Fibroblast of skin of left biceps (primary cell): ENCODE measurements at places on chromosomes 11 and 22.

DNA sequence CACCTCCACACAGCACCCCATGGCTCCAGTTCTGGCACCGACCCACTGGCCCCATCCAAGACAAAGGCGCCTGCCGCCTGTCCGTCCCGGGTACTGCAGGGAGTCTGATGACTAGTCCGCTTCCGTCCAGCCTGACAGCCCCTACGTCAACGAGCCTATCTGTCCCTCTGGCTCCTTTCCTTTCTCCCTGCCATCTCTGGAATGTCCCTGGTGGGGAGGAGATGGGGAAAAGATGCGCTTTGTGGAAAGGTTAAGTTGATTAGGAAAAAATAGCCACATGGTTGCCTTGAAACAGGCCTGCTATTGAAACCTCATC is 10.4 kb downstream of the PDGFB start:
- DNase-seq = no peak

- no peak for DNase-seq
Measured at GRCh38 chr11:83511646-83512045, 225.5 kb upstream of the CCDC90B start.

DNA sequence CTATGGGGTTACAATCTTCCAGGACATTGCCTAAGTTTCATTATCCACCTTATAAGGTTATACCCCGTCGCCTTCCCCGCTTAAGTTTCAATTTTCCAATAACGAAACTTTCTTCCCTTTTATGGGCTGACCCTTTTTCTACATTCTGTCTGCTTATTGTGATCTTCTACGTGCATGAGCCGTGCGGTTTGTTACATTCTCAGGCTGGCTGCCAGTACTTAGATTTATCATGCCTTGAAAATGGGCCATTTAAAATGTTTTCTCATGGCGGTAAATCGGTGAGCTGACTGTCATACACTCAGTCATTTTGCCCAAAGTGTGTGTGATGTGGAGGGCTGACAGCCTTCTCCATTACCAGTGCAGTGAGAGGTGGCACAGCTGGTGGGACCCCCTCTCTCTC is 23.3 kb downstream of the DGCR6L start:
- DNase-seq = no peak

GRCh38 chr22:42933485-42934091 is 76.5 kb upstream of the ARFGAP3 start:
- DNase-seq = peak; percentile 88

DNA sequence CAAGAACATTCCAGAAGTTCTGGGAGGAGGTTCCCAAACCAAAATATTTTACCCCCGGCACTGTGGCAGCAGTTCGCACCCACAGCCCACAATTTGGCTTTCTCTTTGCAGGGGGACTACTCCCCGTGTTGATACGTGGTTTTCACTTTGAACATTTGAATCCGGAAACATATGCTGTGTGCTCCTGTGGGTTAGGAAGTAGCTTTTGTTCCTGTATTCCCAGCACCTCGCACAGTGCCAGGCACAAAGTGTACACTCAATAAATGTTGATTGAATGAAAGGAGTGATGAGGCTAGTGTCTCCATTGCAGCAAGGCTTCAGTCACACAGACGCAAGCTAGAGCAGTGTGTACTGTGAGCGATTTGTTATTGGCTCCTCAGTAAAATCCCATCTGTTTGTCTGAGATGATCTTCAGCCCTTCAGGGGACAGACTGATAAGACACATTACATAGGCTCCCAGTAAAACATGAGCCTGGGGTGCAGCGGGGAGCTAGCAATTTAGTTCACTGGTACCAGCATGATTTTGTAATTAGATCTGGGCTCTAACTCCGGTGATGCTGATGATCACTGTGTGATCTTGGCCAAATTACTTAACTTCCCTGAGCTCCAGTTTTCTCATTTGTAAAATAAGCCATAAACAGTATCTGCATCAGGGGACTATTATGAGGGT is 2.2 kb downstream of the LAYN start:
- no peak for DNase-seq

DNA sequence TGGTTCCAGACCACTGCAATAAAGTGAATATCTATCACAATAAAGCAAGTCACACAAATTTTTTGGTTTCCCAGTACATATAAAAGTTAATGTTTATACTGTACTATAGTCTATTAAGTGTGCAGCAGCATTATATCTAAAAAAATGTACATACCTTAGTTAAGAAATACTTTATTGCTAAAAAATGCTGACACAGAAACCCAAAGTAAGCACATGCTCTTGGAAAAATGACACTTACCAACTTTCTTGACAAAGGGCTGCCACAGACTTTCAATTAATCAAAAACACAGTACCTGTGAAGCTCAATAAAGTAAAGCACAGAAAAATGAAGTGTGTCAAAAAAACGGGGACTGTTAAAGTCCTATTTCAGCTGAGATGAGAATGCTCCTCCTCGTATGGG is 16.9 kb downstream of the CABIN1 start:
- no peak for DNase-seq

DNA sequence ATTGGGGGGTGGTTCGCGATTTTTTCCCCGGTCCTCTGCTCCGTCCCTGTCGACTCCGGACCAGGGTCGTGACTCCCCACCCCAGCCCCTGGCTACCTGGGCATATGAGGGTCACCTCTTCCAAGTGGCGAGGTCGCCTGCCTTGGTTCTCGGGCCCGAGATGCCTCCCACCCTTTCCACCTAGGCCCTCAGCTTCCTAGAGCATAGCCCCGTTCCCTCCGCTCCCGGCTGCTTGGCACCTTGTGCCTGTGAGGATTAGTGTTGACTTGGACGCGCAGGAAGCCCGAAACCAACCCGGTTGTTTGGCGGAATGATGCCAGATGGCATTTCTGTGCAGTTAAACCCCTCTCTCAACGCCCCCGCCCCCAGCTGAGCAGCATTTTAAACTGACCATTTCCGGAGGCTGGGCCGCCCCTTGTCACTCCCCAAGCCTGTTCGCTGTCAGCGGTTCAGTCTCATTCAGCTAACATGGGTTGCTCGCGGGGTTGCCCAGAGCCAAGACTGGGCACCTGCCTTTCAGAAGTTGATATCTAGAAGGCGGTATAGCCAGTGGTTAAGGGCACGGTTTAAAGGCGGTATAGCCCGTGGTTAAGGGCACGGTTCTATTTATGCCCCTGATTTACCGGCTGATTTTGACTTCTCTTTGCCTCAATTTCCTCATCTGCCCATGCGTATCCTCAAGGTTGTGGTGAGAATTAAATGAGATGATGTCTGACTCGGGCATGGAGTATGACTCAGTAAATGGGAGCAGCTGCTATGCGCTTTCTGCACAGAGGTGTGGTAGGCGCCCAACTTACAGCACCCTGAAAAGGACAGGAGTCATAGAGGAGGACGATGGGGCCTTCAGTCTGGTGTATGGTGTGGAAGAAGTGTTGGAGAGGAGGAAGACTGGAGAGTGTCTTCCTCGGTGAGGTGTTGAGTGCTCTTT is 639 bp downstream of the INCENP start:
- DNase-seq = no peak

GRCh38 chr22:30273711-30274436 is 7.2 kb upstream of the OSM start:
- no peak for DNase-seq

- DNase-seq = no peak
Measured at GRCh38 chr22:42791721-42792452, 65.2 kb downstream of the ARFGAP3 start.

DNA sequence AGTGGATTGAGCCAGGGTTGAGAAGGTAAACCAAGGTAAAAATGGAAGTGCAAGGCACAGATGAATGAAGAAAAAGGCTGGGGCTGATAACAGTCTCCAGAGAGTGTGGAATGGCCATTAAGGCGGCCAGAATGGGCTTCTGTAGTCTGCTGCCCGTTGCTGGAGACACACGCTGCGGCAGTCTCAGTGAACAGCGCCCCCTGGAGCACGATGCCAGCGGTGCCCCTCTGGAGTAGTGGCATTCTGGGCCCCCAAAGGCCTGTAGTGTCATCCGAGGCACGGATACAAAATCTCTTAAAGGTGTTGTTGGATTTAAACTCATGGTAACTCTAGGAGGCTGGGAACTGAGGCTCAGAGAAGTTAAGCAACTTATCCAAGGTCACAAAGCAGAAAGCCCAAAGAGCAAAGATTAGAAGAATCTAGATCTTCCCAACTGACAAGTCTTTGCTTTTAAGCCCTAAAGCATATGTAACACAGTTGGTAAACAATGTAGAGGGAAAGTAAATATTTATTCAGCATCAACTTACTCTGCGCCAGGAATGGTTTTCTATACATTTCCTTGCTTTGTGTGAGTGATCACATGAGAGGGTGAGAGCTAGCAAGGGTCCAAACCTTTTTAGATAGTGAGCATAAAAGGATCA is 18.2 kb downstream of the KCNJ1 start:
- DNase-seq = no peak
